ENCODE measurements at places on chromosomes 5 and 9.
A peak's percentile ranks its signal among the peaks of the same experiment; 100 is the strongest.

DNA sequence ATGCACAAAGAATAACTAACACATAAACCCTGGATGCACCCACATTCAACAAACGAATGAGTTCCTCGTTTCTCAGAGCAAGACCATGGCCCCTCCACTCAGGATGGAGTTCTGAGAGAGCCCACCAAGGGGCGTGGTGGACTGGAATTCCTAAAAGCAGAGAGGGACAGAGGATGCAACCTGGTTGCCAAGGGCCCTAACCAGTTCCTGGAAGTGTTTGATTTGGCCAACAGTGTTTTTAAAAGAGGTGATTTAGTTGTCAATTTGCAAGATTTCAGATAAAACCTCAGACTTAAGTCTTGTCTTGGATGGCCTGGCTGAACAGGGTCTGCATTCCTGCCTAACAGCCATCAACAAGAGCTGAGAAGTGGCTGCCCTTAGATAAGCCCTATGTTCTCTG is 34.4 kb downstream of the GLRA1 start:
- DNase-seq = no peak

DNA sequence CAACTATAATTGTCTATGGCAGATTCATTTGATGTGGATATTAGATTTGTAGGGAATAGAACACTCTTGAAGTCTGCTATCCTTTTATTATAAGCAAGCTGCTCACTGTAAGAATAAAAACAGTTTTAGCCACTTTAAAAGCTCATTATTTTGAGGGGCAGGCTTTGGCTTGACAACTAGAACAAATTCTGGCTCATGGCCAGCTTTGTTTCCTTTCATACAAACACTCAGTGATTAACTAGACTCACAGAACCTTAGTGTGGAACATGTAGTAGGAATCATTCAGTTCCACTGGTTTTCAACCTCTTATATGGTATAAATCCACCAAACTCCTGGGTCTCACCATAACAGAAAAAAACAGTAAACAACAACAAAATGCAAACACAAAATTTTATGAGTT is 27.4 kb upstream of the CEP120 start:
- DNase-seq = no peak

DNA sequence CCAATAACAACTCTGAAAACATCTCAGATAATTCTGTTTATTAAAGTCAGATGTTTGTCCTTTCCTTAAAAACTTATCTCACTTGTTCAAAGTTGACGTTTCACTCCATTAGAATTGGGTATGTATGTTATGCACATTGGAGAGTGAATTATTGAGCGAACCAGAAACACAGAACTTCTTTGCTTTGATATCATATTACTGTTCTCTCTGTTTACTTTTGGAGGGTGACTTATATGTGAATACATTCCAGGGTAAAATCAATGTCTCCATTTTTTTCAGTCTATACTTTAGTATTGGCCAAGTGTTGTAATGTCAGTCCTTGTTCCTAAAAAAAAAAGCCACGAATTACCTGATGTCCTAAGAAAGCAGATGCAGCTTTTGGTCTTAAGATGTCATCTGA is 307.4 kb downstream of the CSNK1G3 start:
- DNase-seq = no peak

DNA sequence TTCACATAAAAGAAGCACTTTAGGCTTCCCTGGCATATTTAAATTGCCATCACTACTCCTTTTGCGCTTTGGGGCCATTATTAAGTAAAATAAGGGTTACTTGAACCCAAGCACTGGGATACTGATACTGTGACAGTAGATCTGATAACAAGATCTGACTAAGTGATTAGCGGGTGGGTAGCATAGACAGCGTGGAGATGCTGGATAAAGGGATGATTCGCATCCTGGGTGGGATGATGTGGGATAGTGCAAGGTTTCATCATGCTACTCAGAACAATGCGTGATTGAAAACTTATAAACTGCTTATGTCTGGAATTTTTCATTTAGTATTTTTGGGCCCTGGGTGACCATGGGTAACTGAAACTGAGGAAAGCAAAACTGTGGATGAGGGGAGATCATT is 75.1 kb downstream of the PTTG1 start:
- DNase-seq = no peak

DNA sequence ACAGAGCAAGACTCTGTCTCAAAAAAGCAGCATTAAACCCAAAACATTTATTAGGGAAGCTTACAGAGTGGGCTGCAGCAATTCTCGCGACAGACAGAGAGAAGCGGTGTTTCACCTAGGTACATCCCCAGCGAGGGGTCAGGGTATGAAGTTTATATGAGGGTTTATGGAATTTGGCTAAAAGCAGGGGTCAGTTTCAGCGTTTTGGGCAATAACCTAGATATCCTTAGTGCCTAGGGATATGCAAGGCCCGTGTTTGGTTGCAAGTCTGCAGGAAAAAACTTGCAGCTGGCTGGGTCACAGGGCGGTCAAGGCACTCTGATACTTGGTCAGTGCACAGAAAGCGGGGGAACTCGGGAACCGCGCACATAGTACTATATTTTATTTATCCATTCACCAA is 649 bp upstream of the GLE1 start:
- no peak for DNase-seq

GRCh38 chr9:137367506-137368430 is 55.2 kb downstream of the EXD3 start:
- DNase-seq = no peak

DNA sequence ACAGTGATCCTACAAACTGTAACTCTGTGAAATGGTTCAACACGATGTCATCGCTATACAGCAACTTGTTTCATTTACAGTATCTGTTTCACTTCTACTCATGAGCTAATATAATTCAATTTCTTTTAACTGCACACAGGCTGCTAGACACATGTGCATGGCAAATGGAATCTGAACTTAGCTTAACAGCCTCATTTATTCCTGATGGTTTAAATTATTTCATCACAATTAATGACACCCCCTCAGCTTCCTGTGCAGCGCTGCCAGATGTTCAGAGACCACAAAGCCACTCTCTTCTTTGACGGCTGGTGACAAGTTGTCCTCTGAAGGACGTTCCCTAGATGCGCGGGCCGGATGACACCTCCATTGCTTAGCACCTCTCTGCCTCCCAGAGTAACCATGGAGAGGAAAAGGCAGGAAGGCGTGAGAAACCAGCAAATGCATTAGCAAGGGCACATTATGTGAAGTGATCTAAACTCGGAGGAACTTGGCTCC is 191.1 kb downstream of the BNC2 start:
- DNase-seq = no peak

- peak; percentile 47 for DNase-seq
Observed at GRCh38 chr9:19229595-19230354, 718 bp upstream of the DENND4C start.

GRCh38 chr9:8206720-8207119 is 407.1 kb upstream of the DMAC1 start:
- peak; percentile 3 for DNase-seq

DNA sequence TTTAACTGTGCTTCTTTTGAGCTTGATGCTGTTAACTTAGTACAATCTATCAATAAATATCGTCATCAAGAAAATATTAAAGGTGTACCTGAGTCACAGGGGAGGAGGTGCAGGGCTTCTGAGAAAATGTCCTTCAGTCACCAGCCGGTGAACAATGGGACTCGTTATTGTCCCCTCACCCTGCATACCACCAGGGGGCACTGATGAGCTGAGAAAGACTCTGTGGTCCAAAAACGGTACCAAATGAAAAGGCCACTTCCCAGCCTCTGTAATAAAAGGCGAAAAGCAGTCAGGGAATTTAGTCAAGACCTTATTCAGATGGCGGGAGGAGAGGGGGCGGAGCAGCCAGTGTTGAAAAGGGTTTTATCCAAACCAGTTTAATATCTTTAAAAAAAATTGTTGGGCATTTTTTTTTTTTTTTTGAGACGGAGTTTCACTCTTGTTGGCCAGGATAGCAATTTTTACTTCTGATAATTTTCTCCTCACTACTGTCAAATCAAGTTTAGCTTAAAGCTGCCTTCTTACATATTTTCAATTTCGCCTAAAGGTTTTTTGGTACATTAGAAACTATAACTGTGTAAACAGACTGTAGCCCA is 271.9 kb upstream of the ADAMTS16 start:
- DNase-seq = peak; percentile 14

- DNase-seq = no peak
Observed at GRCh38 chr5:17180864-17181723, 36.3 kb upstream of the BASP1 start.

- DNase-seq = no peak
Observed at GRCh38 chr5:72837524-72838096, 21.1 kb downstream of the TNPO1 start.

DNA sequence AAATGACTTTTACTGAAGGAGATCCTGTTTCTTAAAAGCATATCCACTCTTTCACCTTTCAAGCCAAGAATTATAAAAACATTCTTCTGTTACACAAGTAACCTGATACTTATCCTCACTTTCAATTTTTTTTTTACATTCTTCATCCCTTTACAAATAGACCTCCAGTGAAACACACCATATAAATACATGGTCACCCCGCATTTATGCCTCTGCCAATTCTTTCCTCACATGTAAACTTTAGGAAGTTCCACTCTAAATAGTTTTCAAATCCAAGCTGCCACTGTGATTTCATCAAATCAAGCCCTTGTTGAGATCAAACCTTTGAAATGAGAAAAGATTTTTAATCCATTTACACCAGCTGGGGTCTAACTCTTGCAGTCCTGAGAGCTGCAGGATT is 40.0 kb downstream of the GAS1 start:
- DNase-seq = no peak

DNA sequence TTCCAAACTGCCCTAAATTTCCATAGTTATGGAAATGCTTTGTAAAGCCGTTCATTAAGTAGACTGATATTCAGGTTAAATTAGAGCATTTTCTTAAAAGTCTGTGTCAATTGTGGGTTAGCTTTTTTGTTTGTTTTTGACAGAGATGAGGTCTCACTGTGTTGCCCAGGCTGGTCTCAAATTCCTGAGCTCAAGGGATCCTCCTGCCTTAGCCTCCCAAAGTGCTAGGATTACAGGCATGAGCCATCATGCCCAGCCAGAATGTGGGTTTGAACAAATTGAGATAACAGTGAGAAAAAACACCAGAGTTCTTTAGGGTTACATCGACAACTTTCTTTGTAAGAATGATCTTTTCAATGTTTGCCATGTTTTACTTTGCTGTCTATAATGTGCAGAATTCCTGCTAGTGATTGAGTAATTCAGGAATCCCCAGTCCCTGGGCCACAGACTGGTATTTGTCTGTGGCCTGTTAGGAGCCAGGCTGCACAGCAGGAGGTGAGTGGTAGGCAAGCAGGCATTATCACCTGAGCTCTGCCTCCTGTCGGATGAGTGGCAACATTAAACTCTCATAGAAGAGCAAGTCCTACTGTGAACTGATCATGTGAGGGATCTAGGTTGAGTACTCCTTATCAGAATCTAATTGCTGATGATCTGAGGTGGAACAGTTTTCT is 80.5 kb downstream of the RAI14 start:
- no peak for DNase-seq

- no peak for DNase-seq
Observed at GRCh38 chr5:138659121-138659520, 83.9 kb upstream of the HSPA9 start.

DNA sequence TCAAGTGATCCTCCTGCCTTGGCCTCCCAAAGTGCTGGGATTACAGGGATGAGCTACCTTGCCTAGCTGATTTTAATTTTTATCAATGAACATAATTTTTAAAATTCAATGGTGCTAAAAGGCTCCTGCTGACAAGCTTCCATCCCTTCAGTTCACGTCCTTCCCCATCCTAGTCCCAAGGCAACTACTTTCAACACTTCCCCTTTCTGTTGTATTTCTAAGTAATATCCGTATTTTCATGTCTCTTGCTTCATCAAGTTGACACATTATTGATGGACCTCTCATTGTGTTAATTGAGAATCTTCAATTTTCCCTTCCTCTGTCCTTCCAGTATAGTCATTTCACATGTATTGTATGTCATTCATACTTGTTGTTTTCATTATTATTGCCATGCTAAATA is 93.8 kb upstream of the RASGRF2 start:
- peak; percentile 30 for DNase-seq

GRCh38 chr9:3500044-3500443 is 25.8 kb downstream of the RFX3 start:
- no peak for DNase-seq

Data from AML-193 (cell line).